HCEC 1CT (cell line): ENCODE measurements at places on chromosomes 11 and 22.
A peak's percentile ranks its signal among the peaks of the same experiment; 100 is the strongest.

- DNase-seq: no peak
Observed at GRCh38 chr11:116931206-116931953, 94.0 kb upstream of the APOA1 start.

- DNase-seq: no peak
Observed at GRCh38 chr11:10273738-10274137, 20.3 kb downstream of the SBF2 start.

DNA sequence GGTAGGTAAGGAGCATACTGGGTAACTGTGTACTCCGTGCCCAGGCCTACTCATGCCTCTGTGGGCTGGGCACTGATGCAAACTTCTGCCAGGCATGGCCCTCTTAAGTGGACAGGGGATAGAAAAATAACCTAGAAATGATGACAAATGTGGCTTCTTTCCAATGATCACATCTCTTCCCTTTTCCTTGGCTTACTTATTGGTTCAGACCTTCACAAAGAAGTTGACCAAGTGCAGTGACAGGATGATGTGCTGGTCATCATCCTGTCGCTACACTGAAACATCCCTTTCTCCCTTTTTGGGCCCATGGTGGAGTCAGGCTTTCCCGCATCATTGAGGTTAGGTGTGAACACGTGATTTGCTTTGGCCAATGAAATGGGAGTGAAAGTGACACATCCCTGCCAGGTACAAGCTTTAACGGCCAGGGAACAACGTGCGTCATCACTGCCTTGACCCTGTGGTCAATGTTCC is 31.8 kb upstream of the APOBEC3A start:
- no peak for DNase-seq

DNA sequence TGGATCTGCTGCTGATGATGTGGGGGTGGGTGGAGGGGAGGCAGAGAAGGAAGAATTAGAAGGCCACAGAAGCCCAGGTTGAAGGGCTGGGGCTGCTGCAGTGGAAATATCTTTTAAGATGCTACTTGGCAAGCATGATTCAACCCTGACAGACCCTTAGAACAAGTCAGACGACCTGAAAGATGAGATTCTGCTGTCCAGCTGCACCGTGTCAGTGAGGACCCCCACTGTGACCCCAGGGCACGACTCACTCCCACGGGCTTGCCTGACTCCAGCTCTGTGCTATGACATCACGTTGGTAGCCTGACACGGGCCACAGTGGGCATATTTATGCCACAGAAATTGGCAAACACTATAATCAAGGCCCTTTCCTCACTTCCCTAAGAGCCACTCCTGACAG is 36.0 kb downstream of the LRFN4 start:
- peak; percentile 63 for DNase-seq

DNA sequence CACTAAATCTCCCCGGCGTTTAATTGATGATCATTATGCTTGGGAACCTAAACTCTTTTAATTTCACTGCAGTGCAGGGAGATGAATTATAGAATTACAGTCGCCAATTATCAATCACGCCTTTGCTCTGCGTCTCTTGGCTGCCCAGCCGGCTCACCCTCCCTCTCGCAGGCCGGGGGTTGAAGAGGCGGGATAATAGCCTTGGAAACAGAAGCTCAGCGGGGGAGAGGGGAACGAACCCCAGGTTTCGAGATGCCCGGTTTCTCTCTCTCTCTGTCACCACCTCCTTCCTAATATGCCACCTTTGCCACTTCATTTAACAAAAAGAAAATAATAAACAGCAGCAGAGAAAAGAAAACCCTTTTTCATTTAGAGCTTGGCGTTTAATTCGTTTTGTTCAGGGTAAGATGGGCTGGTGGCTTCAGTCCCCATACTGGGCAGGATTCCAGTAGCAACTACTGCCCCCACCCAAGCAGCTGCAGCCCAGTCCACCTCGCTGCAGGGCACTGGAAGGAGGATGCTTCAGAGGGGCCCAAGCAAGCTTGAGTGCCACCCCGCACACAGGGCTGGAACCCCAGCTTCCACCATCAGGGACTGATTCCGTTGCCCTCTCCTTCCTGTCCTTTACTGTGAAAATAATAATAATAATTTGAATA is 271.7 kb downstream of the BUD13 start:
- no peak for DNase-seq

DNA sequence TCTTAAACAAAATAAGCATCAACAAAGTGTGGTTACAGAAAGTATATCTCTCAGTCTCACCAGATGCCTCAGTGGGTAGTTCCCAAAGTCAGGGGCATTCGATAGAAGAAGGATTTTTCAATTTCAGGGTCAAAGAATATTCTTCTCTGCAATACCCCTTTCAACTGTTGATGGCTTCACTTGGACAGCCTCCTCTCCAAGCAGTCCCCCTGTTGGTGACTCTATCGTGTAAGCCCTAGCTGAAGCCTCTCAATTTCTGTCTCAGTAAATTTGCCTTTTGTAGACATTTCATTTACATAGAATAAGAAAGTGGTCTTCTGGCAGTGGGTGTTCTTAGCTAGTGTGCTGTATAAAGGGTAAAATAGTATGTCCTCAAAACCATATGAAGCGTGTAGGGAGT is 11.3 kb upstream of the CCDC83 start:
- no peak for DNase-seq

DNA sequence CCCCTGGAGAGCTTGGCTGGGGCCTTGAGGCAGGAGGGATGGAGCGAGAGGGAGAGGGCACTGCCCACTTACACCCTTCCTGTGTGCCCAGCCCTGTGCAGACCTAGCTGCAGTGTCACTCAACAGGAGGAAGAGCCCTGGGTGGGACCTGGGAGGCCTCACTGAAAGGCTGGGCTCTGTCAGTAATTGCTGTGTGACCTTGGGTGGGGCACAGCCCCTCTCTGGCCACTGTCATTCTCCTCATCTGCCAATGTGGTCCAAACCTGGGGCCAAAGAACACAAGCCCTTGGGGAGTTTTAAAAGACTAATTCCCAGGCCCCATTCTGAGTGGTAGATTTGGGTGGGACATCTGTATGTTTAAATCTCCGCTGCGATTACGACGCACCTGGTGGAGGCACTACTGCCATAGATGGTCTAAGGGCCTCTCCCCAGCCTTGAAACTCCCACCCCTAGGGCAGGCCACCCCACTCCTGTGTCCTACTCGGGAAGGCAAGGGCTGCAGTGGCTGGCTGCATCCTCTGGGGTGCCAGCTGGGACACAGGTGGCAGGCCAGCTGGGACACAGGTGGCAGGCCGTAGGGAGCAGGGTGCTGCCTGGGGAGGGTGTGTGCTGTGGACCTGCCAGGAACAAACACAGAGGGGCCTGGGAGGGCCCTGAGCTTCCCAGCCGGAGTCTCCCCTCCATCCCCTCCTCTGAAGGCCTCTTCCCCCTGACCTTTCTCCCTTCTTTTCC is 12.3 kb upstream of the SOX10 start:
- no peak for DNase-seq

- DNase-seq: peak; percentile 11
Observed at GRCh38 chr22:28006271-28006670, 87.2 kb upstream of the PITPNB start.

- DNase-seq: peak; percentile 66
Observed at GRCh38 chr11:125062931-125063428, at the start of gene SLC37A2. SLC37A2 (plus strand) TSS chr11:125063305; CDS start chr11:125063368, 63 bp downstream.

DNA sequence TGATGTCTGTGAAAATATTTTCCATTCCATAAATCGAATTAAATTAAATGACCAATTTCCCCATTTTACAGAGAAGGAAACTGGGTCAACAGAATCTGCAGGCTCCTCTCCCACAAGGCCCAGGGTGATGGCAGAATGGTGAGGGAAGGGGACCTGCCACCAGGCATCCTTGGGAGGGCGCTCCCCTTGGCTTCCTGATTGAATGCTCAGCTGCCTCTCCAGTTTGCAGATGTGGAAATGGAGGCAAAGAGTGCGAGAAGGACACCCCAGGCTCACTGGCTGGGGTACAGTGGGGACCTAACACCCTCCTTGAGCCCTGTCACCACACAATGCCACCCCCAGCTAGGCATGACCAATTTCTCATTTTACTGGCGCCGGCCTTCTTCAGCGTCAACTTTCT is 28.5 kb upstream of the CSNK1E start:
- no peak for DNase-seq

- DNase-seq: no peak
Observed at GRCh38 chr11:3046641-3047040, 10.6 kb downstream of the CARS1 start.

DNA sequence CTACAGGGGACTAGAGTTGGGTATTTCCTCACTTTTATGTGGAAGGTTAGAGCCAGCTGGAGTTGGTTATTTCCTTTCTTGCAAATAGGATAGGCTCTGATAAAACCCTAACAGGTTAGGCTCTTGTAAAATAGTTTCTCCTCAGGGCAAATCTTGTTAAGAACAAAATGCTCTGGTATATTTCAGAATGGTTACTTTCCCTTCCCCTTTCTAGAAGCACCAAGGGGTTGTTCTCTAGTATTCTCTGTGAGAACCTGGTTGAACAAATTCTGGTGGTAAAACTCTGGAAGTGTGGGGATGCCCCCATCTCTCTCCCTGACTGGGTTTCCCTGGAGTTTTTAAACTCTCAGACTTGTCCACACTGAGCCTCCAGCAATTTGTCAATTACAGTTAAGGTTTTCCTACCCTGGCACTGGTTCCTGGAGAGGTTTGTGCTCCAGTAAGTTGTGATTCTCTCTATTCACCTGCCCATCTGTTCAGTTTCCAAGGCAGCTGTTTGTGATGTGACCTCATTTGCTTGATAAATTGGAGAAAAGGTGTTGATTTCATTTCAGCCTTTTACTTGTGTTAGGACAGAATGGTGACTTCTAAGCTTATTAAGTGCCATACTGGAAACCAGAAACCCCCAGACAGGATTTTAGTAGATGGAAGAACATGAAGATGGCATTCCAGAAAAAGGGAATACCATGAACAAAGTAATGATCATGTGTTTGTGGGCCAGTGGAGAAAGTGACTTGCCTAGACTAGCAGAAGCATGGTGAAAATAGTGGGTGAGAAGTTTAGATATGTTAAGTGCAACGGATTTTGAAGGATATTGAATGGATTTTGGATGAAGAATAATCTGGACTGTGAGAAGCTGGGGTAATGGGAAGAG is 64.6 kb downstream of the EXT2 start:
- DNase-seq: no peak

DNA sequence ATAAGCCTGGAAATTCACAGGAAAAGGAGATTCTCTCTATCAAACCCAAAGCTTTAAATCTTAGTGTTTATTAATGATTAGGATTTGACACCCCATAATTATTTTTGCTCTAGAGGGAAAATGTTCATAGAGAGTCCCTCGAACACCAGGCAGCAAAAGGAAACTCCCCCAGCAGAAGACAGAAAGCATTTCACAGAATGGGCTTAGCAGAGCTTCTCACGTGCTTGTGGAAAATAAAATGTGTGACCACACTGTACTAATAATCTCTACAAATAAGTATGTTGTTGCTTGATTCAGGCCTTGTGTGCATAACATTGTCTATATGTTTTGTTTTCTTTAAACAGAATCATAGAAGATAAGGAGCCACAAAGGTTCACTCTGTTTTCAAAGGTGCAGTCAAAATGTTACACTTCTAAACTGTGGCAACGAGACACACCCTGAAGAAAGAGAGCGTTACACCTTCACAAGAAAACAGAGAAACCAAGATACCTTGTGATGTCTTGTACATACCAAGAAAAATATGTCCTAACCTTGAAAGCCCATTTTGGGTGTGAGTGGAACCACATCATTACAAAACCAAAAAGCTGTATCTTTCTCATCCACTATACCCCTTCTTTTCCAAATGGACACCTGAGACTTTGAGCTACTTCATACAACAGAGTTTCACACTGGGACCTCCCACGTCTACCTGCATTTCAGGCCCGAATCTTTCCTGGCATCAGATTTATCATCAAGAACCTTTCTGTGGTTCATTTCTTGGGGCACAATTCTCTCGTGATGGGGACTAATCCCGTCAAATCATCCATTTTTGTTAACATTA is 282.5 kb downstream of the ETS1 start:
- DNase-seq: no peak

GRCh38 chr11:119094816-119095065 is 6.9 kb downstream of the DPAGT1 start:
- DNase-seq: peak; percentile 84

DNA sequence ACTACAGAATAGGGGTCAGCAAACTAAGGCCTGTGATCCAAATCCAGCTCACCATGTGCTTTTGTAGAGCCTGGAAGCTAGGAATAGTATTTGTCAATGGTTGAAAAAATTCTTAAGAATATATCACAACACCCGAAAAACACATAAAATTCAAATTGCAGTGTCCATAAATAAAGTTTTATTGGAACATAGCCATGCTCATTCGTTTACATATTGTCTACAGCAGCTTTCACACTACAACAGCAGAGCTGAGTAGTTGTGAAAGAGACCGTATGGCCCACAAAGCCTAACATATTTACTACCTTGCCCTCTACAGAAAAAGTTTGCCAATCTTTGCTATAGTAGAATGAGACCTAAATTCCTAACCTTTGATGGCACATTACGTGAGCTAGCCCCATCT is 125.7 kb downstream of the CADM1 start:
- DNase-seq: no peak

GRCh38 chr11:109062445-109062844 is 359.5 kb upstream of the C11orf87 start:
- DNase-seq: peak; percentile 29

DNA sequence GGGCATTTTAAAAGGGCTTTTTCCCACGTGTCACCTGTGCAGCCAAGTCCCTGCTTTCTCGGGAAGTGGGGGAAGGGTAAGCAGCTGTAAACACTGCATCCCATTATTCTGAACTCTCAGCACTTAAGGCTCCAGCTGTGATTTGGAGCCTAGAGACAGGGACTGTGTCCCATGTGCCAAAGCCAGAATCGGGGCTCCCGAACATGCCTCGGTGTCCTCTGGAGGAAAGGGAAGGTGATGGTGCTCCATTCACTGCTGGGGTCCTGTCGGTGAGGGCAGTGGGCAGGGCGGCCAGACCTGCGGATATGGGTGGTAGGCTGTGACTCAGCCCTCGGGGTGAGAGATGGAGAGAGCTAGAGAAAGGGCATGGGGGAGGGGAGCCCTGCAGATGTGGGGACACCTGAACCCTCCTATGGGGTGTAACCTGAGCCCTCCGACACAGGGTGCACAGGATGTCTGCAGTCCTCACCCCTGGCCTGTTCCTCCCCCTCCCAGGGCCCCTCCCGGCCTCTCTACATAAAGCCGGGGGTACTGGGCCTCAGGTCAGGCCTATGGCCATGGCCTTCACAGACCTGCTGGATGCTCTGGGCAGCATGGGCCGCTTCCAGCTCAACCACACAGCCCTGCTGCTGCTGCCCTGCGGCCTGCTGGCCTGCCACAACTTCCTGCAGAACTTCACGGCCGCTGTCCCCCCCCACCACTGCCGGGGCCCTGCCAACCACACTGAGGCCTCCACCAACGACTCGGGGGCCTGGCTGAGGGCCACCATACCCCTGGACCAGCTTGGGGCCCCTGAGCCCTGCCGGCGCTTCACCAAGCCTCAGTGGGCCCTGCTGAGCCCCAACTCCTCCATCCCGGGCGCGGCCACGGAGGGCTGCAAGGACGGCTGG is 31.8 kb downstream of the CAPN1 start:
- DNase-seq: no peak
